ENCODE measurements at places on chromosomes 5 and 9.

DNA sequence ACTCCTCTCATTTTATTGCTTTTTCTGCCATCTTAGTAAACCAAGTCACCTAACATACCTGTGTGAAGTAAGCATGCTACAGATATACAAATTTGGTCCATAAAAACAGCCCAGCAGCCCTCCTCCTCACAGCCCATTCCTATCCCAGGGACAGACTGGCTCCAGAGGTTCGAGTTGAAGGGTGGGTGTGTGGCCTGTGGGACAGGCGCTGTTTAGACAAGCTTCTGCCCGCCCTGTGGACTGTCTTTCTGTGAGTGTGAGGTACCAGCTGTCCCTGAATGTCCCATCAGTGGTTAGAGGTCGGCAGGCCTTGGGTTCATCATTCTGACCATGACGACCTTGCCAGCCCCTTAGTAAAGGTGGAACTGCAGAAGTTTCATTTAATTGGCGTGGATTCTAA is 82.0 kb downstream of the WNK2 start:
- no peak for DNase-seq

DNA sequence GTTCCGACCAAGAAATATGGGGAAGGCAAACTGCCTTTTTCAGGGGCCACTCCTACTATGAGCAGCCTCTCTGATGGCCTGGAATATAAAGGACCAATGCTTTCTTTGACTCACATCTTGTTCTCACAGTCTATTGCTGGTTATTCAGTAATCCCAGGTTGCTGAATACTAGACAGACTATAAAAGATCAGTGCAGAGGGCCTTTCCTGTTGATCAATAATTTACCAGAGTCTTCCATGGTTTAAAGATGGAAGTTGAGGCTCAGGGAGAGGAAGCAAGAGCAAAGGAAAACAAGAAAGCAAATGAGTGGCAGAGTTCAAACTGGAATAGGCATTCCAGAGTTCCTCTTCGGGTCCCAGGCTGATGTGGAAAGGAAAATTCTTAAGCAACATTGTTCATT is 62.9 kb downstream of the FBXO38 start:
- no peak for DNase-seq

- DNase-seq, result no peak
Observed at GRCh38 chr5:111742177-111742994, 14.6 kb downstream of the NREP start.

DNA sequence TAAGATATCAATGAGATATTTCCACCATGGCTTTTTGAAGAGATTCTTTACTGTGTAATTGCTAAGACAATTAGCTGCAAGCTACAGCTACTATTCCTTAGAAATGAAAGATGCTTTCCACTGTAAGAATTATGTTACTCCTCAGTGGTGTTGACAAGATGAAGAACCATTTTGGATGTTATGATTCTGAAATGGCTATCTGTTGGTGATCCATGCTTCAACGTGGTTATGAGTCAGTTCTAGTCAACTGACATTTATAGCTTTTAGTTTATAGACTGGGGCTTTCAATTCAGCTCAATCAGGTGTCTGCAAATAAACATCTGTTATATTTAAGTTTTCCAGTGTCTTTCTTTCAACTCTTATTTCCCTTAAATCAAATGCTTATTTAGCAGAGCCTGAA is 93.7 kb downstream of the SGCD start:
- no peak for DNase-seq

GRCh38 chr5:56003679-56004078 is 8.9 kb upstream of the IL6ST start:
- DNase-seq, result no peak

DNA sequence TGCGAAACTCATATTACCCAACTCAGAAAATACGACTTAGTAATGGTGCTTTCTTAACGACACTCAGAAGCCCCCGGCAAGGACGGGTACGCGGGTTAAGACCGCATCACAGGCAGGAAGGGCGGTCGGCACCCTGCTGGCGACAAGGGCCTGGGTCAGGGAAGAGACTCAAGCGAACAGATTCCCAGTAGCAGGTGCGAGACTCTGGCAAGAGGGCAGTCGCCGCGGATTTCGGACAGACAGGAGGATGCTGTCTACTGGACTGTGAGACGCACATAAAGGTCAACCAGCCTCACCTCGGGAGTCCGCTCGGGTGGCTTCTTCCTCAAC is 398 bp downstream of the RAPGEF6 start:
- DNase-seq, result peak; percentile 78

DNA sequence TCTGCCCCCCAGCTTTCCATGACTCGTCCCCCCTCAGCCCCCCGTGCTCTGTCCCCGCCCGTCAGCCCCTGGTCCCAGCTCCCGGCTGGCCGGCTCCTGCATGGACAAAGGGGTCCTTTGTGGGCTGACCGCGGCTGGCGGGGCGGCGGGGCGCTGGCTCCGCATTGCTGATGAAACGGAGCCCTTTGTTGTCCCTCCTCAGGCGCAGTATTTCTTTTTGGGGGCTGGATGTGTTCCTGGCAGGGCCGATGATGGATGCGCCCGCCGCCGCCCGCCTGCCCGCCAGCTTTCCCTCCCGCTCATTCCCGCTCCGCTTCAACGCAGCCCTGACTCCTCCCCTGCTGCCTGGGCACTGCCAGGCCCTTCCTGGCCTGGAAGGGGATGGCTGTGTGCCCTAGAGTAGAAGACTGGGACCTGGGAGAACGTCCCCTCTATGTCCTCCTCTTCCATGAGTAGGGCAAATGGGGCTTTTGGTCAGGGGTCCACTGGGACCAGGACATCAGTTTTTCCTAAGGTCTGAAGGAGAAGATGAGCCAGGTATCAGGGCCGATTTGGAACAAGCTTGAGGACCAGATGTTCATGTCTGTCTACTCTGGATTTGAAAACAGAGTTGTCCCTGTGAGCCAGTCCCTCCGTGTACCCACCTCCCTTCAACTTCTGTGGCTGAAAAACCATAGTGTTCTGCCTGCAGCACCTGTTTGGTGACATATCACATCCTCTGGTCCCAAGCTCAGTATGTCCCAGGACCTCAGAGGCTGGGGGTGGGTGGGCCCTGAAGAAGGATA is 29.0 kb downstream of the CXXC5 start:
- no peak for DNase-seq

DNA sequence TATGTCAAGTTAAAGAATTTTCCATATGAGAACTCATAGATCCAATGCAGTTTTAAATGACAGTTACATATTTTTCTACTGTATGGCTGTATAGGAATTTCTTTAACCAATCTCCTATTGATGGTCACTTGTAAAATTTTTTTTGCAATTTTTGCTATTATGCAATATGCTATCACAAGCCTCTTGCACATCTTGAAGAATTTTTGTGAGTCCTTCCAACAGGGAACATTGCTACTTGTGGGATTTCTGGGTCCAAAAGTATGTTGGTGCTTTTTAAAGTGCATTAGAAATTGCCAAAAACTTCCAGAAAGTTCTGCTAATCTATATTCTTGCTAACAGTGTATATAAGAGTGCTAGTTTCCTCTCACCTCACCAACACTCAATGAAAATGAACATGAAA is 65.1 kb downstream of the NPR3 start:
- no peak for DNase-seq

DNA sequence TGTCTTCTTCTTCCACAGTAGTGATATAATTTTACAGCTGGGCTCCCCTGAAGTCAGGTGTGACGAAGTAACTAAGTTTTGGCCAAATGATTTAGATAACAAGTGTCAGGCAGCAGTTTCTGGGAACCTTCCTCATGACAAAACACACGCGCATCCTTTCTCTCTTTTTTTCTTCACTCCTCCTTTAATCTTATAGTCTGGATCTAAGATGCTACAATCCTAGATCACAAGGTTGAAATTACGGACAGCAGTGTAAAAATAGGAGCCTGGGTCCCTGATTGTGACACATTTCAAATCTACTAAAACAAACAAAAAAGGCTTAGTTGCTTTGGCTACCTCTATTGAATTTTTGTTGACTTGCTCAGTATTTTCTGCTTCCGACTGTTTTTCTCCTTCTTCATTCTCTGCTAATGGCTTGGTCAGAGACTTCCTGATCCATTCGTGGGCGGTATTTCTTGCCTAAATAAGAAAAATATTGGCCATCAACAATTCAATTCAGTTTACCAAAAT is 36.1 kb downstream of the FAM114A2 start:
- no peak for DNase-seq

DNA sequence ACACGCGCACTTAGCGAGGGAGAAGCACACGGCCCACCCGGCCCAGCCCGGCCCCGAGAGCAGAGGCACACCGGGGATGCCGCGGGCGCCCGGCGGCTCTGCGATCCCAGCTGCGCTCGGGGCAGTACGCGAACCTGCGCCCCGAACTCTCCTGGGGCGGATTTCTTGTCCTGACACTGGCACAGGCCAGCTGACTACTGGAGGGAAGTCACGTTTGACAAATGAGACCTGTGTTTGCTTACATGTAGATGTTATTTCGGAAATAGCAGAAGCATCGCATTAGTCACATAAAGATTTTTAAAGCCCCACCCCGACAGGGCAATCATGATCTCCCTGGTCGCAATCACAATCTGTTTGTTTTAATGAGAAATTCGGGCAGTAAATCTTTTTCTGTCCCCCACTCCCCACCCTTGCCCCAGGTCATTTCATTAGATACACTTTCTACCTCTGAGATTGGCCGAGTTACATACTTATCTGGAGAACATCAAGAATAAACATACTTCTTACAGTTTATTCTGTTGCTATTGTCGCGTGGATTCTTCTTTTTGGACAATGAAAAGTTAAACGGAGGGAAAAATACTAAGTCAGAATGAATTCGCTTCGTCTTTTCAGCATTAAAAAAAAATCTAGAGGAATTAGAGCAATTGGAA is 518.9 kb downstream of the CTNND2 start:
- DNase-seq, result no peak

GRCh38 chr5:154118385-154118784 is 72.1 kb upstream of the GALNT10 start:
- no peak for DNase-seq

DNA sequence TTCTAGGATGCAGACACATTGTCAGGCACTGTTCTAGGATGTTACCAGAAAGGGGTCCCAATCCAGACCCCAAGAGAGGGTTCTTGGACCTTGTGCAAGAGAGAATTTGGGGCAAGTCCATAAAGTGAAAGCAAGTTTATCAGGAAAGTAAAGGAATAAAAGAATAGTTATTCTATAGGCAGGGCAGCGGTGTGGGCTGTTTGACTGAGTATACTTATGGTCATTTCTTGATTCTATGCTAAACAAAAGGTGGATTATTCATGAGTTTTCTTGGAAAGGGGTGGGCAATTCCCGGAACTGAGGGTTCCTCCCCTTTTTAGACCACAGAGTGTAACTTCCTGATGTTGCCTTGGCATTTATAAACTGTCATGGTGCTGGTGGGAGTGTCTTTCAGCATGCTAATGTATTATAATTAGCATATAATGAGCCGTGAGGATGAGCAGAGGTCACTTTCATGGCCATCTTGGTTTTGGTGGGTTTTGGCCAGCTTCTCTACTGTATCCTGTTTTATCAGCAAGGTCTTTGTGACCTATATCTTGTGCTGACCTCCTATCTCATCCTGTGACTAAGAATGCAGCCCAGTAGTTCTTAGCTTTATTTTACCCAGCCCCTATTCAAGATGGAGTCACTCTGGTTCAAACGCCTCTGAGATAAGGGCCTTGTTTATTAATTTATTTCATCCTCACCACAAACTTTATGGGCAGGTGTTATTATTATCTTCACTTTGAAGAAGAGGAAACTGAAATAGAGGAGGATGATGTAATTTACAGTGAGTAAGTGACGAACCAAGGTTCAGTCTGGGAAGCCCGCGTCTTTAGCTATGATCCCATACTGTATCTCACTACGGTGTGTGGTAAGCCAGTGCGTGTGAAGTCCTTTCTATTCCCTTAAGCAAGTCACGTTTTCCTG is 186.0 kb upstream of the KLF4 start:
- DNase-seq, result no peak

- DNase-seq, result no peak
Observed at GRCh38 chr9:122332083-122332482, 38.7 kb upstream of the PTGS1 start.

DNA sequence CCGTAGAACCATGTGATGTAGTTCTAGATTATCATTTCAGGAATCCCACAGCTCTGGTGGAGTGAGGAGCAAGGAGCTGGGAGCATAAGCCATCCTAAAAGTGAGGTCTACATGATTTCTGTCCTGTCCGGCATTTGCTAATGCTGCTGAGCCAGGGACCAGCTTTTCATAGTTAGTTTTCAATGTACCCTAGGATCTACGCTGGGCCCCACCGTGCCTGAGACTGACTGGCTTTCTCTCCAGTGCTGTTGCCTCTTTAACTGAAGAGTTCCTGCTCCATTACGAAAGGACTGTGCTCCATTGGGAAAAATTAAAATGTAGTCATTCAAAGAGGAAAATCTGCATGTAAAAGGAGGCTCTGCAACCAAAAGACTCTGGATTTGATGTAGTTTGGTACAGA is 634.8 kb downstream of the DMRTA1 start:
- no peak for DNase-seq

- DNase-seq, result peak; percentile 50
Observed at GRCh38 chr5:73902327-73903051, 276.5 kb downstream of the ARHGEF28 start.

DNA sequence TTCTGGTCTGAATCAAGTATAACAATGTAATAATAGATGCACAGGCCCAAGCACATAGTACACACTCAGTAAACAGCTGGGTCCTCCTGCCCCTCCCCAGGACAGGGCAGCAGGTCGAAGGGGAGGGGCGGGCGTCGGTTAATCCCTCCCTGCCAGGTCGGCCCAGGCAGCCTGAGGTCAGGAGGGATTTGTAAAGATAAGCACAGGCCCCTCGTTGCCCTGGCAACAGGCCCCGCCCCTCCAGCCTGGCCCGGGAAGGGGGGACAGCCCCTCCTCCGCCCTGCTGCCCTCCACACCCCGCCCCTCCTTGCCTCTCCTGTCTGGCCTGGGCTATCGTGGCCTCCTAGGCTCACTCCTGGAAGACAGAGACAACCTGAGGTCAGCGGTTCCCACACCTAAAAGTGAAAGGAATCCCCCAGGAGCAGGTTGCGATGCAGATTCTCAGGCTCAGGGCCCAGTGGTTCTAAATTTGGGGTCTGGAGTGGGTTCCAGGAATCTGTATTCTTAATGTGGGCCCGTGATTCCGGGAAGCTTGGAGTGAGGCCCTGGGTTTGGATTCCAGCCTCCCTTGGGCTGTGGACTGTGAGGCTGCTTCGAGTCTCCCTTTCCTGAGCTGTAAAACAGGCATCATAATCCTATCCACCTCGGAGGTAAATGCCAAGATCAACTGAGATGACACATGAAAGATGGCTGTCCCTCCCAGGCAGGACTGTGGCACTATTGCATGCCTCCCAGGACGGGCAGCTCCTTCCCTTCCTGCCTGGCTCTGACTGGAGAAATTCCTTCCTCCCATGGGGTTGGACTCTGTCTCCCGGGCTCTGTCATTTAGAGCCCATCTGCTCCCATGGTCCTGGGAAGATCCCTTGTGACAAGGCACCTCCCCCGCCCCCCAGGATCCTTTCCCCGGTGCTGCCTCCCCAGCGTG is 4.4 kb downstream of the CRB2 start:
- no peak for DNase-seq

GRCh38 chr5:144202726-144203125 is 32.1 kb downstream of the KCTD16 start:
- DNase-seq, result no peak

GRCh38 chr9:28668158-28668557 is 1094.9 kb upstream of the C9orf72 start:
- DNase-seq, result no peak
